AG04449 (cell line): ENCODE measurements at places on chromosomes 1 and 21.

DNA sequence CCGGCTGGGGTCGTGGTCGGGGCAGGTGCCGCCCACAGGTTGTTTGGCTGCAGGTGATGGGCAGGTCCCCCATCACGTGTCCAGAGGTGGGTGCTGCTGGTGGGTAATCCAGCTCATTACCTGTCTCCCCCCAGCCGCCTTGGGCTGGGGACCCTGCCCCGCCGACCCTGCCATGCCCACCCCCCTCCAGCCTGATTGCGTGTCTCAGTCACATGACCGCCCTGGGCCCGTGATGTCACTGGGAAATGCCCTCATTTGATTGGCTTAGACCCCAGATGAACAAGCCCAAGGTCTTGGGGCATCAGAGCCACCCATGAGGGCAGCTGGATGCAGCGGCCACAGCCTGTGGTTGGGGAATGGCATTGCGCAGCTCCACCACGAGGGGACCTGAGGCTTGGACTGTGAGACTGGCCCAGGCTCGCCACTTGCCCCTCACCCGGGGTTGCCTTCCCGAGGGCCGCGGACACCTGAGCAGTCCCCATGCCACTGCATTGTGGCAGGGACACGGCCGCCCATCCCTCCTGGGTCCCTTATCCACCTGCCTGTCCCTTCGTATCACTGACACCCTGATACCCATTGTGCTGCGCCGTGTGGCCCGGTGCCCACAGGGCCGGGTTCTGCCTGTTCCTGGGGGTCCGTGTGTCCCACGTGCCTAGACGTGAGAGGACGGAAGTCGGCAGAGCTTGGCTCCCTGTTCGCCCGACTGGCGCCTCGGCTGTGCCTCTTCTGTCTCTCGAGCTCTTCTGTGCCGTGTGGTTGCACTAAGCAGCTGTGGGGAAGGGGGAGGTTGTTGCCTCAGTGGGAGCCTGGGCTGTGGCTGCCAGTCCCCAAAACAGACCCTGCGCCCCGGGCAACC, 68.0 kb downstream of the FAAP20 start:
- DNase-seq: no peak

DNA sequence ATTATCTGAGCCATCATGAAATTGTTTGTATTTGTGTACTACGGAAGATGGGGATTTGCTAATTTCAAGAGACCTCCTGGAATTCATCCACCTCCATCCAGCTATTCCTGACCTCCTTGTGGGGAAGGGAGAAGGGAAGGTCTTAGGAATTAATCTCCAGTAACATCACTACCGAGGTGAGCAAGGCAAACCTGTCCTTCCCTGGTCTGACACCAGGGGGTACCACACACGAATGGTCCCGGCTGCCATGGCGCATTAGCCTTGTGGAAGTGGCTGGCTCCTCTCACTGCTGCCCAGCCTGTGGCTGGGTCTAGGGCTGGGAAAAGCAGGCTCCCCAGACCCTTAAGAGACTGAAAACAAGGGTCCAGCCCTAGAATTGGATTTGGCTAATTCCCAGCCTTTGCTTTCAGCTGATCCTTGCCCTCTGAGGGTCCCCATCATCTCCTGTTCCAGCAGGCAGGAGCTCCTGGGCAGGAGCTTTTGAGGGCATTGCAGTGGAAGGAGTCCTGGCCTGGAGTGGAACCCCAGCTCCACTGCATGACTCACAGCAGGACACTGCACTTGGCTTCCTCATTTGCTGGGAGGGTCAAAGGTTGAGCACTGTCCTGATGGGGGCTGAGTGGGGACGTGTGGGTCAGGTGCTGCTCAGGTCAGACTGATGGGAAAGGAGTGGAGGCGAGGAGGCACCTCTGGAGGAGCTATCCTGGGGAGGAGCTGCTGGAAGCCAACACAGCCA, 34.8 kb downstream of the RIMS3 start:
- DNase-seq: no peak

DNA sequence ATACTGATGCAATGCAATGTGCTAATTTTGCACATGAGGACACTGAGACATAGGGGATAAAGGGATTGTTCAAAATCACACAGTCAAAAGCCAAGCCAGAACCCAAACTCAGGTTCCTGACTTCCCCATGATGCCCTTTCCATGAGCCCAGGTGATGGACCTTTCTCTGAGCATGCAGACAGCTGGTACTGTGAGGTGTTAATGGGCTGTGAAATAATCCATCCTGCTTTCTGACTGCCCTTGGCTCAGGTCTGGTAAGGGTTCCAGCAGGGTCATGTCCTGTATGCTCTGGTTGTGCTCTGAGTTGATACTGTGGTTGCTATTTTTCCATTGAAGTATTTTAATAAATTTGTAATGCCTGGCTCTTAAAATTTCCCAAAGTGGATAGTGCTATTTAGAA, 50.0 kb downstream of the CNIH3 start:
- no peak for DNase-seq

GRCh38 chr1:156499842-156500542, 583 bp downstream of the MEF2D start:
- no peak for DNase-seq

- DNase-seq: no peak
Observed at GRCh38 chr1:29162476-29163138, 19.1 kb downstream of the SRSF4 start.

DNA sequence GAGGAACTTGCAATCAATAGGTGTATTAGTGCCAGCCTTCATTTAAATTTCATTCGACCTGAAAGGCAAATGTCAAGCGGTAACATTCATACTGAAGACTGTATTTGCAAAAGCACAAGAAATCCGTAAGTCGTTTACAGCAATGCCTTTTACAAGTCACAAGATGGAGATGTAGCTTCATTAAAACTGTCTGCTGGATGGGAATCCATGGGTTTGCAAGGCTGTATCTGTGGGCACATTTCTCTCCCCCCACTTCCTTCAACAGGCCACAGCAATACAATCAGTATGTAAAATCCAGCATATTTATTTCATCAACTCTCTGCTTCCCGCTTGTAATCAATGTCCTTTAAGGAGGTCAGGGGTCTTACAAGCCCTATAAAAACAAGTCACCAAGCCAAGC, 147.1 kb downstream of the SLC45A1 start:
- no peak for DNase-seq

DNA sequence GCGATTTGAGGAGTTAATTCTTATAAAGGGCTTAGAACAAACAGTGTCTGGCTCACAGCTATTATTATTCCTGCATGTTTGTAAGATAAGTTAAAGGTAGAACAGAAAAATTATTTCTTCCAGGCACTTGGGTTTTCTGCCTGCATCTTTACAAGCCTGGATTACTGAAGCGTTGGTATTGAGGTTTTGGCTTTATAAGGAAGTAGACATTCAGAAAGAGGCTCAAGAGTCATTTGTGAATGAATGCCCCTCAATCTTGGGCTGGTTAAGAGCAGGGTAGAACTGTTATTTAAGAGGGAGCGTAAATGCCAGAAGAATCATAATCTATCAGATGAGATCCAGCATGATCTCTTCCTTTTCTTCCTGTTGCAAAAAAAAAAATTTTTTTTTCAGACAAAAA, 77.3 kb upstream of the ARID1A start:
- DNase-seq: no peak

GRCh38 chr1:194931166-194931565, 1677.1 kb downstream of the KCNT2 start:
- DNase-seq: no peak

DNA sequence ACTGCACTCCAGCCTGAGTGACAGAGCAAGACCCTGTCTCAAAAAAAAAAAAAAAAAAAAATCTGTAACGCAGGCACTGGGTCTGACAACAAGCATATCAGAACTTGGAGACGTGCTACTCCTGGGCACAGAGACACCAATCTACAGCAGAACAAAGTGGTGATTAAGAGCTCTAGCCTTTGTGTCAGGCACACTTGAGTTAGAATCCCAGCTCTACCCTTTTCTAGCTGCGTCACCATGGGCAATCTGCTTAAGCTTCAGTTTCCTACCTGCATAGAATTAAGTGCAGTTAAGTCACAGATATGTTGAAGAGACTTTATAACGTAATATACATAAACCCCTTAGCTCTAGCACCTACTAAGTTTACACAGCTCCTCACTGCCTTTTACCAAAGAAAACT, 3.4 kb upstream of the CDCA8 start:
- DNase-seq: no peak

- no peak for DNase-seq
Observed at GRCh38 chr1:218312509-218312908, 27.4 kb downstream of the RRP15 start.

GRCh38 chr1:54927472-54928240, 40.7 kb upstream of the DHCR24 start:
- DNase-seq: no peak

GRCh38 chr1:92464588-92465255, 22.0 kb downstream of the GFI1 start:
- DNase-seq: no peak
